ENCODE measurements at places on chromosomes 12 and 14.

GRCh38 chr14:80948291-80948690, 6.8 kb upstream of the CEP128 start:
- no peak for DNase-seq

DNA sequence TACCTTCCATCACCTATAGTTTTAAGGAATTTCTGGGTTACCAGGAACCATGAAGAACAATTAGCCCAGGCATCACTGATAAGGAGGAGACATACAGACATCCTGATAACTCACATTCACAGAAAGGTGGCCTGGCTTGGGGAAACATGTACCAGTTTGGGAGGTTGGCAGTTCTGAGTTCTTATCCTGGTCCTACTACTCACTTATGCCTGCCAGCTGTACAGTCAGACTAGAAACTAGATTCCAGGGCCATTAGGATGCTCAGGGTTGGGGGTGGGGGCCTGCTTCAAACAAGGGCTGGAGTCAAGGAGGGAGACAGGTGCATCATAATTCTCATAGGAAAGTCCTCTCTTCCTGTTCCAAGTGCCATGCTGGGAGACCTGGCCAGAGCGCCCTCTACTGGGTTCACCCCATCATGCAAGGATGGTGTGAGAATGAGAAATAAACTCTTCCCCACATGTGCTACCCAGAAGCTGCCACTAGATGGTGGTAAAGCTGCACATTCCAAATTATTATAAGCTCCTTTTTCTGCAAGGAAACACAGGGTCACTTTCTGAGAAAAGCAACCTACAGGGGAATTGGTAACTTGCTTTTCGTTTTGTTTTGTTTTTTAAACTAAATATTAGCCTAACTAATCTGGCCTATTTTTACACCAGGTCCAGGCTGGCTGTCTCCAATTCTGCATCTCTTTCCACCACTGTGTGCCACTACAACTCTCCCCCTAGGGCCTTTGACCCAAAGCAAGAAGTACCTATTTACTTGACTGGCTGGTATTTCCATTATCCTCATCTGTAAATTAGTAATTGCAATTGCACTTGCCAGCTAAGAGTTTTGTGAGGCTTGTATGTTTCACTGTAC, 14.5 kb downstream of the OAS2 start:
- peak; percentile 80 for DNase-seq

DNA sequence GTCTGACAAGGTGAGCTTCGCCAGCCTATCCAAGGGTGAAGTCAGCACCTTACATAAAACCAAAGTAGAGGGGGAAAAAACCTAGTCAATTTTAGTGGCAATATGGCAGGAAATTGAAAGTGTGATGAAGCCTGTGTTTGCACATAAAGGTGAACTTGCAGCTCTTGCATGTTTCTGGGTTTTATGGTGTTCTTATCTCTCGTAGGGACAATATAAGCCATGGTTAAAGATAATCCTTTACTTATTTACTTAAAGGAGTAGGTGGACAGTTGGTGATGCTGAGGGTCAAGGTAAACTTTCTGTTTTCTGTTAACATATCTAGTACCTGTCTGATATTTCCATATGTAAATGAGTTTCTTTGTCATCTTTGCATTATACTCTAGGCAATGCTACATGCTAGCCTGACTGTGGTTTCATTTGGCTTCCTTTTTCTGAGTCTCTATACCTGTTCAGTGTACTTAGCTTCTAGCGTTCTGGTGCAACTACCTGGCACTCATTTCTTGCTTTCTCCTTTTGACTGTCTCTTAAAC, 32.8 kb downstream of the CCDC91 start:
- peak; percentile 35 for DNase-seq

GRCh38 chr12:45416126-45416525, 200.2 kb downstream of the ANO6 start:
- DNase-seq, result peak; percentile 30

GRCh38 chr14:71856199-71856919, 75.9 kb upstream of the RGS6 start:
- DNase-seq, result no peak

- no peak for DNase-seq
These were observed at the start of gene HPD for GRCh38 chr12:121858662-121859572. Gene HPD (minus strand): TSS chr12:121858859. CDS start chr12:121858823, 36 bp downstream.

GRCh38 chr12:4814485-4814884, 94.3 kb downstream of the GALNT8 start:
- no peak for DNase-seq

DNA sequence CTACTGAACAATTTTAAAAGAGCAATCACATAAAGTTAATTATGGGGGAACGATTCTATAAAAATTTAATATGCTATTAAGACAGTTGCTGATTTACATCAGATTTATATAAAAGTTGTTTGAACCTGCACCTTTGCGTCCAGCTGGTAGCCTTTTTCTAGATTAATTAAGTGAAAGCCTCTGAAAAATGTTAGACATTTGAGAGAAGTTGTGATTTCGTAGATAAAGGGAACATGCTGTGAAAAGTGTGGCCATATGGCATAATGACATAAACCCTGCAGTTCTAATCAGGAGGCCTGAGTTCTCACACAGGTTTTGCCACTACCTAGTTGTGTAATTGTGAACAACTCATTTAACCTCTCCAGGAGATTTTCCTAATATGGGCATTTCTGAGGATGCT, 187.2 kb downstream of the TMTC2 start:
- no peak for DNase-seq

- no peak for DNase-seq
These were observed 122.0 kb upstream of the FRMD6 start for GRCh38 chr14:51529736-51530135.

DNA sequence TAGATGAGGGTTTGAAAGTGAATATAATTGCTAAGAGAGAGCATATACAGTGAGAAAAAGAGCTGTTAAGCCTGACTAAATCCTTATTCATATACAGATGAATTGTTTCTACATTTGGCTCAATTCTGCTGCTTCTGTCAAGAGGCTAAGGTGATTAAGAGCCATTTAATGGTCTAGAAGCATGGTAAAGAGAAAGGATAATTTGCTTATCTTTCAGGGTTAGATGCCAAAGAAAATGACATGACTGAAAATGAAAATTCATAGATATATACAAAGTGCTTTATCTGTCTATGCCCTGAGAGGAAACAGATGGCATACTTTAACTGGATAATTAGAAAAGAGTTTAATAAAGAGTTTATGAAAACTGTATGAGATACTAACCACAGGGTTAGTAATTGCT, 834.9 kb downstream of the SLC6A15 start:
- DNase-seq, result no peak

DNA sequence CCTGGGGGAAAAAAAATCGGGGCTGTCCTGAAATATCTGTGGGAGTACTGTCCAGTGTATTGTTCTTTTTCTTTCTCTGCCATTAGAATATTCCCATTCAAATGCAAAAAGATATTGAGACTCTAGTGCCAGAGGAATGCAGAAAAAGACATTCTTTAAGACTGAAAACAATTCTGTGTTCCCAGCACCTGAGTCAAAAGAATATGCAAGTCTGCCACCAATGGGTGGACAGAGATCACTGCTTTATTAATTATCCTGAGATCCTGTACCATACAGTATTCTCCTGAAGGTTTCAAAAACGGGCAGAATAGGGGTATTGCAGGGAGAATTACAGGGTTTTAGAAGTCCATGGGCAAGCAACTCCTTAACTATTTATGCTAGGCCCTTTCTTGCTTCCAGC, 361.8 kb downstream of the C12orf50 start:
- DNase-seq, result no peak

GRCh38 chr14:92952481-92953298, 29.7 kb downstream of the CHGA start:
- no peak for DNase-seq

DNA sequence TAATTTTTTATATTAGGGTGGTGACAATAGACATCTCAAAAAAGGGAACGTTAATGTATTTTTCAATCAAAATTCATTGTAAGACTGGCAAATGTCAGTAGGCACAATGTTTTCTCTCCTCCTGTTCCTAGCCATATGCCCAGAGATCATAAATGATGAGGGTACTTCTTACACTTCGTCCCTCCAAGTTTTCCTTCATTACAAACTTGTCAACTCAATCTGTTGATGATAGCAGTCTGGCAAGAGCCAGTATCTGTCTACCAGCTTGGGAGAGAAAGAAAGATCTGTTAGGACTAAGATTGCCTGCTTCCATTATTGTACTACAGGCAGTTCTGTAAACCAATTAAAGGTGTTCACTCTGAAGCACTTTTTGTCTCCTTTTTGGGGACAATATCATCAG, 130.9 kb upstream of the DAAM1 start:
- no peak for DNase-seq

- no peak for DNase-seq
These were observed 152.8 kb upstream of the PTPRQ start for GRCh38 chr12:80291108-80291754.

DNA sequence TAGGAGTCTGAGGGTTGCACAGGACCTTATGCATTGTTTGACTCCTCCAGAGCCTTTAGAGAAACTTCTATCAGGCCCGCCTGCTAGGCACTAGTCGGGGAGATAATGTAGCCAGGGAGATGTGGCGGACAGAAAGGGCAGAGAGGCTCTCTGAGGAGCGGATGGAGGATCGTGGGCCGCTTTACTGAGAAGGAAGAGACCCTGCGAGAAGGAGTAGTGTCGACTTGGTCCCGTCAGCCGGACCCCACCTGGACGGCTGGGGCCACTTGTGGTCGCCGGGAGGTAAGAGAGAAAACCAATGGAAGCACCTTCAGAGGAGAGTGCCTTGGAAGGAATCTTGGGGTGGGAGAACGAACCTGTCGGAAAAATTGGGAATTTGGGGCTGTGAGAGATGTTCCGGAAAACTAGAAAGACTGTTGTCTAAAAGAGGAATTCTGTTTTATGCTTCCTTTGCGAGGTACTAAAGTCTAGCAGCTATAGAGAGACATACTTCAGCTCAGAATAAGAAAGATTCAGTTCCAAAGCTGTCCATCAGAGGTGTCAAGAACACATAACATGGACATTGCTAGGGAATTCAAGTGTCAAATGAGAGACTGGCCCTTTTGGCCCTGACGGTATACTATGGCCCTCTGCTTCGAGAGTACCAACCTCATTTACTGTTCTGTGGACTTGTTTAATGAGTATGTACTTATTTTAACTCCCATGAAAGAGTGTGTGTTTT, 660 bp upstream of the MCRS1 start:
- DNase-seq, result no peak

DNA sequence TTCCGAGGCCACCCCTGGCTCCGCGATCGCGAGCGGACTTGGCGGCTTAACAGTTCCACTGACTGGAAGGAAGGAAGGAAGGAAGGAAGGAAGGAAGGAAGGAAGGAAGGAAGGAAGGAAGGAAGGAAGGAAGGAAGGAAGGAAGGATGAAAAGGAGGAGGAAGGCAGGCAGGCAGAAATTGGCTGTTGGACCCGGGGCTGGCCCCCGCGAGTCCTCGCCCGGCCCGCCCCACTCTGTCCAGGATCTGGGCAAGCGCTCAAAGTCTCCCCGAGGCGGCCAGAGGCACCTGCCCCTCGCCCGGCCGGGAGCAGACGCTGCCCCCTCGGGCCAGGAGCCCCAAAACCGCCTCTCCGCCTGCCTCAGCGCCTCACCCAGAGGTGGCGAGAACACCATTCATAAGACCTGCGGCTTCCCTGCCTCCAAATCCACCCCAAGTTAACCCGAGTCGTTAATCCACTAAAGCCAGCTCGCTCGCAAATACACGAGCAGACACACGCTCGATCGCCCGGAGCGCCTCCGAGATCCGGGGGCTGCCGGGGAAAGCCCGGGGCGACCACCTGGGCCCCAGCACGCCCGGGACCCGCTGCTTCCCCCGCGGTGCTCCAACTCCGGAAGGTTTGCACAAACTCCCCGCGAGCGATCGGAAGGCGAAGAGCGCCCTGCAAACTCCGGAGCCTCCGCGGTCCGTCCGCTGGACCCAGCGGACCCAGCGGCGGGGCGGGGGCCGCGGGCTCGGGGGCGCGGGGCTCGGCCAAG, 844 bp downstream of the DPF3 start:
- peak; percentile 58 for DNase-seq

- DNase-seq, result no peak
These were observed 1.1 kb upstream of the SP1 start for GRCh38 chr12:53378724-53379388.

DNA sequence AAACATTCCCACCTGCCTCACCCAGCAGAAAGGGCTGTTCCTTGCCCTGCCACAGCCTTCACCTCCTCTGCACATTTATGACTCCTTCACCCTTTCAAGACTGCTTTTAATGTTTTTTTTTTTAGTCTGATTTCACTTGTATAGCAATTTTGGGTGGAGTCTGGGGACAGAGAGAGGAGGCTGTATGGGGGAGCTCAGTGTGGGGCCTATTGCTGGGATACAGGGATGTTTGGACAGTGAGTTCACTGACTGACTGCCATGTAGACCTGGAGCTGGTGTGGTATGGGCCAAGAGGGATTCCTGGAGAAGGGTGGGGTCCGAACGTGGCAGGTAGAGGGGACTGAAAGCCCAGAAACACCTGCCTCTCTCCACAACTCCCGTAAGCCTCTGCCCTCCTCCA, 1.9 kb upstream of the KRT85 start:
- no peak for DNase-seq

DNA sequence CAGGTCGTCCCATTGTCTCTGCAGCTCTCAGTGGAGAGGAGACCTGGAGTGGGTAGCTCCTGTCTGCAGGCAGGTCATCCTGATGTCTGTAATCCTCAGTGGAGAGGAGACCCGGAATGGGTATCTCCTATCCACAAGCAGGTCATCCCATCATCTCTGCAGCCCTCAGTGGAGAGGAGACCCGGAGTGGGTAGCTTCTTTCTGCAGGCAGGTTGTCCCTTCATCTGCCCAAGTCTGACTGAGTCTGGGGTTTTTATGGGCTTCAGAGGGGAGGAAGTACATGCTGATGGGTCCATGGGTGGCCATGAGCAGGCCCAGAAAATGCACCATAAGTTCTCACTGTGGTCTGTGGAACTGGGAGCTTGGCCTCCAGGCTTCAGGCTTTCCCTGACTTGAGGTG, 28.9 kb upstream of the PAPLN start:
- DNase-seq, result no peak

DNA sequence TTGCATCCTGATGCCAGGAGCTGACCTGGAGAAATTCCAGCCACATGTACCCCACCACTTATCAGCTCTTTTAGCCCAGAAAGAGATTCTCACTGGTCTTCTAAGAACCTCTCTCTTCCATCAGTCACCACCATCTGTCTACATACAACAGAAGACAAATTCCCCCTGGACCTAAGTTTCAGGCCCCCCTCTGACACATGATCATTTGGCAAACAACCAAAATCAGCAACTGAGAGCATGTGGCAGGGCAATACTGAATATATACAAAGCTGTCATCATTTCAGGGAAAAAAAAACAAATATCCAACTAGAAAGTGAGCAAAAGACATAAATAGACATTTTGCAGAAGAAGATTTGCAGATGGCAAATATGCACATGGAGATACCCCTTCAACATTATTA, 180.2 kb downstream of the FOXN3 start:
- DNase-seq, result no peak

- DNase-seq, result no peak
These were observed 88.1 kb upstream of the DIO3 start for GRCh38 chr14:101473045-101473729.

DNA sequence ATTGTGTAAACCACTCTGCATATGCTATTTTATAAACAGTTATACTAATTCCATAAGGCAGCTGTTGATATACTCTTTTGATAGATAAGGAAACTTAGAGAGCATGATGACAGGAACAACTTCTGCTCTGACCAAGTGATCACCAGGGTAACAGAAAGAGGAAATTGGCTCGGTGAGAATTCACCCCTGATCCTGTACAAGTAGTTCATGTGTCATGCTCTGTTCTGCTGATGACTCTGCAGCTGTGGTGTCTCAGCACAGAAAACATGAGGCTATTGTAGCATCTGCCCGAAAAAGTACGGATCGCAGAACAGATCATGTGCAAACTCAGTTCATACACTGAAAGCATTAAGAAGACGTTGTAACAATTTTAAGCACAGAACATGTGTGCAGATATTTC, 345.0 kb downstream of the LRIG3 start:
- no peak for DNase-seq

- DNase-seq, result peak; percentile 7
These were observed 211.1 kb upstream of the RGS6 start for GRCh38 chr14:71720978-71721624.

Data from germinal center (tissue), 1 donor.